Psoas muscle (tissue), 8 donors: ENCODE measurements at places on chromosomes 7 and 10. TPM values are rescaled to one million over a fixed set of nuclear protein-coding genes. Genes with fewer than 3 reads are reported as not detected.

DNA sequence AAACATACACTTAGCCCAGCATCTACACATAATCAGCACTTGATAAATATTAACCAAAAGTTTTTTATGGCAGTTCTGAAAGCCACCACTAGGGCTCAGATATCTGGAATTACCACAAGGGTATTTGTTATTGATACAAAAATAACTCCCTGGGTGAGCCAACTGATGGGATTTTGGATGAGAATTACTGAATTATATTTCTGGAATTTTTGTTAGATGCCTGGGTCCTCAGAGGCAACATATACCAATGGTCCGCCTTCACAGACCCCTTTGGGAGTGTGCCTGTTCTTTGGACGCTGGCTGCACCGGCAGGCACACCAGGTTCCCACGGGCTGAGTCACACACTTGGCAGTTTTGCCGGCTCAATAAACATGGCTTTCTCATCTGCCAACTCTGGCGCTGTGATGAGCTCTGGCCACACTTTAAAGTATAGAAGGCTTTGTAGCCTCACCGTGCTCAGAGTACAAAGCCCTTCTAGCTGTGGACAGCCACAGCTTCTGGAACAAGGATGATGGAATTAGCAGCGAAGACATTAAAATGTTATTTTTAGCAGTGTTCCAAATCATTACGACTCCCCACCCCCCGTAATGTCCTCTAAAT is 24.5 kb upstream of the EEPD1 start:
- peak; percentile 93 for DNase-seq

- no peak for DNase-seq
Measured at GRCh38 chr7:65475734-65476319, 102.2 kb downstream of the ZNF92 start.

DNA sequence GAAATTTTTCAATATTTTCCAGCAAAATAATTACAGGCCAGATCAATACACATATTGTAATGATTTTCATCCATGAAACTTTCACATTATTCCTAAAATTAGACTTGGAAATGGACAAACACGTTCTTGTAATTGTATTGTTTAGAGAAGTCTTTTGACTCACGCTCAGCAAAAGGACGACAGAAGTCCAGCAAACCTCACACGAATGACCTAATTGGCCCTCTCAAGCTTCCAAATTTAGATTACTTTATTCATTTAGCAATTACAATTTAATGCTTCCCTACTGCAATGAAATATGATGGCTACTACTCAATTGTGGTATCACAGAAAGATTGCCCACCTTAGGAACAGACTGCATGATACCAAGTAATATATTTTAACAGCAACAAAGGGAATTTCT is 702.2 kb downstream of the MAGI2 start:
- DNase-seq: no peak

DNA sequence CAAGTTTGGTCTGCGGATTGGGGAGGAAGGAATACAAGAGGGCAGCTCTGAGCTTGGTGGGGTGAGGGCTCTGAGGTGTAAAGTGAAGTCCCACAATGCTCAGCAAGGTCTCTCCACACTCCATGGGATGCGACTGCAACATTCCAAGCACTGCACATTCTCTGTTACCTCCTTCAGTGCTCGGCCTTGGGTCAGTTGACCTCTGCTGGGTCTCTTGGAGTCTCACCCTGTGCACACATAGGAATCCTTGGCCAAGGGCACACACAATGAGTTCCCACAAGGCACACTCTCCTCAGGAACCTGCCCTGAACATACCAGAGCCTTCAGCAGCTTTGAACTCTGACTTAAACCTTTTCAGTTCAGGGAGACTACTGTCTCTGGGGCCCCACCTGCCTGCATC is 2.4 kb upstream of the WDFY4 start:
- DNase-seq: no peak

DNA sequence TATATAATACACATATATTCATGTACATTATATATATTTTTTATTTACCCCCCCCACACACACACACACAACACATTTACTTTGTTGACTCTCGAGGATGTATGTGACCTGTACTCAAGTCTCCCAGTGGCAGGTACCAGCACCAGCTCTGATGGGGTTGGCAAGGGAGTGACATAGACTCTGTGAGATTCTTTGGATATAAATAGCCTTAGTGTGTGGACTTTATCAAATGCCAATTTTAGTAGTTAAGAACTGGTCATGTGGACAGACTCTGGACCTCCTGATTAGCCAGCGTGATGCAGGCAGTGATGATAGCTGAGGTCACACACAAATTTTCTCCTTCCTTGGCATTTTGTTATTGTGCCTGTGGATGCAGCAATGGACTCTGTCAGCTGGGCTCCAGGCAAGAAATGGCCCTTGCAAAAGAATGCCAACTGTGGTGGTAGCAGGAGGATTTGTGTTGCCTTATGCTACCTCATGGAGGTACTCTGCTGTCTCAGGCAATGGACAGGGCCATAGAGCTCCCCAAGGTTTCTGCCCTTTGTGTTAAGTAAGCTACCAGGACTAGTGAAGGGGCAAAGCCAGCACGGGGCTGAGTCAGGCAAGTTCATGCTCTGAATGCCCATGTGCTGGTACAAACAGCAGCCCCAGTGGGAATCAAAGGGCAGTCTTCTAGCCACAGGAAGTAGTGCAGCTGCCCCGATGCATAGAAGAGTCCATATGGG is 224.6 kb upstream of the ZWINT start:
- DNase-seq: no peak

DNA sequence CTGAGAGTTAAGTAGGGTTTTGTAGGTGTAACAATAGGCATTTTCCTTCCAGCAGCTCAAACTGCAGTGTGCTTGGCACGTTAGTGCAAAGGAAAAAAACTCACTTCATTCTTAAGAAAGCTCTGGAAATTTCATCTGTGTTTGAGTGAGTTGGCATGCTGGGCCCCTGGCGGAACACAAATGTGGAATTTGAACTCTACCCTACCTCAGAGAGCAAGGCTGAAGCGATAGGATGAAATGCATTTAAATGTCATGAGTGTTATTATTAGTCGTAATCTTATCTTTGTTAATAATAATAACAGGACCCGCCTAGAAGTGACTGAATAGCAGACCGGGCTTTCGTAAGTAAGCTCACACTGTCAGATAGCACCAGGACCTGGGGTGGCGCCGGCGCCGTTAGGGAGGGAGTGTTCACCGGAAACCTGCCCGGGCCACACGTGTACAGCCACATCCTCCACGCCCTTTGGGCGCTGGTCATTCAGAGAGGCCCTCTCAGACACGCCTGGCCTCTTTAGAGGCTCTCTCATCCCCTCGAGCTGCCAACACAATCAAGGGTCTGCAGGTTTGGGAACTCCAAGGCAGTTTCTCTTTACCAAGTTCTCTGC is 63.5 kb downstream of the GRK5 start:
- peak; percentile 75 for DNase-seq

DNA sequence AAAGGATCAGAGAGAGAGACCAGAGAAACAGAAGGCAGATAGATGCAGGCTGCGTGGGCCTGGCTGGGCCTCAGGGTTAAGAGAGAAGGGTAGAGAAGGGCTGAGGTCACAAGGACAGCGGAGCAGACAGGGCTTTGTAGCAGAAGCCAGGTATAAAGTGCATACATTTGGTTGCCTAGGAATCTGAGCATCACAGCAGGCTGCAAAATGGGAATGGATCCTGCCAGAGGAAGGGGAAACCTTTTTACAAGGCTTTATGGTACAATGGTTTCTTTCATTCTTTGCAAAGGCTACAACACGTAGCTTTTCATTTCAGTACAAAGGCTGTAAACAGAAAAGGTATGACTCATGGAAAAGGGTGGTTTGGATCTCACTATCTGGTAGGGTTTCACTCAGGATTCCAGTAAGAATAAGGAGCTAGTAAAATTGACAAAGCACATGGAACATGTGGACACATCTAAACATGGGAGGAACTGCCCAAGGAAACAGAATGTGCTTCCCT is 275.1 kb downstream of the DOCK4 start:
- DNase-seq: no peak

DNA sequence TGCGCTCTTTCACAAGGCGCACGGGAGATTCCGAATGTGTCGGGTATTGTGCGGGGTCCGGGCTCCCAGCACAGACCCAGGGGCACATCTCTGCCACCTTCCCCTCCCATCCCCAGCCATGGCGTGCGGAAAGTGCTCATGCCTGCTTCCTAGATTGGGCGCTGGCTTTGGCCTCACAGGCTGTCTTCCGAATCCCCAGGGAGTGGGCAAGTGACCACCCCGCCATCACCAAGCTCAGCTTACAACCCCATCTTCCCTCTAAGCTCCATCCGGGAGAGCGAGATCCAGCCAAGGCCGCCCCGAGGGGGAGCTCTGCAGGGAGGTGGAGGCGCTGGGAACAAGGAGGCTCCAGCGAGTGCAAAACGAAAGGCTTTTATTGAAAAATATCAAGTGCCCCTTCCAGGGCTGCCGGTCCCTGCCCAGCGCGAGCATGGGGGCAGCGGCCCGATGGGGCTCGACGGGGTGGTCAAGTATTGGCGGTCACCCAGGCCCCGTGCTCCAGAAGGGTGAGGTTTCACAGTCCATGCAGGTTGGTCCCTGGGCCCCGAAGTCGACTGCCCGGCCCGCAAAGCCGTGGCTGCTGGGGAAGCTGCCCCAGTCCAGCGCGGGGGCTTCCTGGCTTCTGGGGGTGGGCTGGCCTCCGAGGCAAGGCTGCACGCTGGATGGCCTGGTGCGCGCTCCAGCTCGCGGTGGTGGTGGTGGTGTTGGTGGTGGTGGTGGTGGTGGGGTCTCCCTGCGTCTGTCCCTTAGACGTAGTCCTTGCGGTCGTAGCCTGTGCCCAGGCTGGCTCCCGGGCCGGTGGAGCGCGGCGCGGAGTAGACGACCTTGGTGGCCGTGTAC is 1.2 kb downstream of the CLDN3 start:
- DNase-seq: peak; percentile 39

GRCh38 chr10:59702347-59702746 is 7.3 kb downstream of the SLC16A9 start:
- no peak for DNase-seq

- DNase-seq: no peak
Measured at GRCh38 chr10:116237260-116237659, 35.7 kb downstream of the GFRA1 start.

GRCh38 chr7:2157473-2158279 is 75.1 kb downstream of the MAD1L1 start:
- DNase-seq: peak; percentile 56

DNA sequence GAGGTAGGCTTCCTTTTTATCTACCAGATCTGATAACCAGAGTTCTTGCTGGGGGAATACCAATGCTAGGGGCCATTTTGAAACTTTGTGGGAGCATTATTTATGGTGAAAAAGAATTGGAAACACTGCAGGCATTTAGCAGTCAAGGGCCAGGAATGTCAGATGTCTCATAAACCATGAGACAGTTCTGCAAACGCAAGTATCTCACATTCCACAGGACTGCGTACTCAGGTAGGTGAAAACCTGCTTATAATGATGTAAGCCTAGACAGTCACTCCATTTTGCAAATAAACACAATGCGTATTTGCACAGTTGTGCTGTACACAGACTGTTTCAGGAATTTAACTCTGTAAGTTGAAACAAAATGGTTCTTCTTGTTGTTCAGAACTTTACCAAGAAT is 33.9 kb downstream of the ECHDC3 start:
- DNase-seq: no peak

- no peak for DNase-seq
Measured at GRCh38 chr7:140674356-140674800, 1.6 kb downstream of the ADCK2 start.

DNA sequence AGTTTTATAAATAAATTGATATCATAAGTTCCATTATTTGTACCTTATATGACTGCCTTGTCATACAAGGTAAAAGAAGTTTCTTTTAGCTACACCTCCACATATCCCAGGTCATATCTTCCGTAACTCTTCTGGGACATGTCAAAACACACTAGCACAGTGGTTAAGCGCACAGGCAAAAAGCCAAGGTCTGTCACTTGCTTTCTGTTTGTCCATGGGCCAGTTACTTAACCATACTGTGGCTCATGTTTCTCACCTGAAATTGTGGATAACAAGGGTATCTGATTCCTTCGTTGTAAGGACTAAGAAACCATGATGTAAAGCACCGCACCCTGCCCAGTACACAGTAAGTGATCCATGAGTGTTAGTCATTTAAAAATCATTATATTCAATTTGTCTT is 56.2 kb downstream of the SEMA3D start:
- no peak for DNase-seq

DNA sequence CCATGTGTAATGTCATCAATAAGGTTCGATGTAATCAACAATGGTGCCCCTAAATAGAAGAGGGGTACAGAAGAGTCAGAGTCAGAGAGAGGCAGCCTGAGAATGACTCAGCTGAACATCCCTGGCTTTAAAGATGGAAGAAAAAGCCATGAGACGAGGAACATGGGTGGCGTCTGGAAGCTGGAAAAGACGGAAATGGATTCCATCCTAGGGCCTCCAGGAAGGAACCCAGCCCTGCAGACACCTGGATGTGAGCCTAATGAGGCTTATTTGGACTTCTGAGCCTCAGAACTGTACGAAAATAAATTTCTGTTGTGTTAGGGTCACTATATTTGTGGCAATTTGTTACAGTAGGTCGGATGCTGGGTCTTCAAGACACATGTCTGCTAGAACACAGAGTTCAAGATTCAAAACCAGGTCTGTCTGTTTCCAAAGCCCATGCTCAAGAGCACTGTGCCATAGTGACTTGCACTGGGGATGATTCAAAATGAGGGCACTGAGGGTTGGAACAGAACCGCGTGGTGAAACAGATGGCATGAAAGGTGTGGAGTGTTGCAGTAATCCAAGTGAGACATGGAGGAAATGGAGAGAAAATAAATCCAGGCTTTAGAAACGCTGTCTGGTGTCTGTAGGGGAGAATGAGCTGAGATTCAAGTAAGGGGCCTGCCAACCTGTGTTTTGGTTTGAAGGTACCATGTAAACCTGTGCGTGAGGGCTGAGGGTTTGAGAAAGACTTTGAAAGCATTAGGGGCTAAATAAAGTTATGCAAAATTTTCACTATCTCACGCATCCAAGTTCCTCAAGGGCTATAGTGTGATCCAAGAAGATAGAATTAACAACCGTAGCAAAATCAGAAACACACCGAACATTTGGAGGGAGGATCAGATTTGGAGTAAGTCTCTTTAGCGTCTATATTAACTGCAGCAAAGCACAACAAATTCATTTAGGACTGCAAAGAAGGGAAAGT is 849.1 kb upstream of the AUTS2 start:
- no peak for DNase-seq

DNA sequence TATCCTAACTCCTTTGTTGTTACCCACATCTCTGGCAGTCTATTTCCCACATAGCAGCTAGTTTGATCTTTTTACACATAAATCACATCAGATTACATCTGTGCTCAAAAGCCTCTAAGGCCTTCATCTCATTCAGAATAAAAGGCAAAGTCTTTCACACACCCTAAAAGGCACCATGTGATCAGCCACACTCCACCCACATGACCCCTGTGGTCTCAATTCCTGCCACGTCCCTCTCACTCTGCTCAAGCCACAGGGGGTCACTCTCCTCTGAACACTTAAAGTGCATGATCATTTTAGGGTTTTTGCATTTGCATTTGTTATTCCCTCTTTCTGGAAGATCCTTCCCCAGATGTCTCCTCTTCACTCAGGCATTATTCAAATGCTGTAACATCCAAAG is 30.8 kb downstream of the ELAPOR2 start:
- no peak for DNase-seq

GRCh38 chr7:118264836-118265235 is 40.3 kb downstream of the ANKRD7 start:
- no peak for DNase-seq

GRCh38 chr10:70193391-70193844 is 23.1 kb upstream of the SAR1A start:
- no peak for DNase-seq

C10orf143 gene
- 4.1 TPM for total RNA-seq

GDF10 gene
- not detected for total RNA-seq

PRXL2A gene
- total RNA-seq: 35.8 TPM

VGF gene
- total RNA-seq: 0.10 TPM

CALML5 gene
- total RNA-seq: not detected

FAM200A gene
- 3.4 TPM for total RNA-seq
